ENCODE measurements at places on chromosomes 4 and X.
A peak's percentile ranks its signal among the peaks of the same experiment; 100 is the strongest.

GRCh38 chr4:169416997-169417396 lies 146.2 kb upstream of the SH3RF1 start:
- DNase-seq, result no peak

- no peak for DNase-seq
Observed at GRCh38 chrX:125005863-125006262, 313.8 kb upstream of the TEX13C start.

DNA sequence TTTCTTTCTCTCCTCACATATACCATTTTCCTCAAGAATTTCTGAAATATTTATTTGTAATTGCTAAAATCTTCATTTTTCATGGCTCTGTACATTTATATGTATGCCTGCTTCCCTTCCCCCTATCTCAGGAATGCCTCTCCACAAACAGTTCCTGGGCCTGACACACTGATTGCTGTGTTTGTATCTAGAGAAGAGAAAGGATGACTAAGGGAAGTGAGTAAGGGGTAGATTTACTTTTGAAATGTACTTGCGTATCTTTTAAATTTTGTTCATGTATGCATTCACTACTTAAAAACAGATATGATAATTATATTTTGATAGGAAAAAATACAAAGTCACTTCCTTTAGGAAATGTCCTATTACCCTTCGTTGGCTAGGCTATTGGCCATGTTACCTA lies 790.8 kb downstream of the PCDH18 start:
- DNase-seq, result no peak

GRCh38 chrX:8204169-8204935 lies 33.3 kb upstream of the VCX2 start:
- no peak for DNase-seq

- DNase-seq, result peak; percentile 61
Observed at GRCh38 chrX:136214551-136214950, 36.6 kb downstream of the MAP7D3 start.

DNA sequence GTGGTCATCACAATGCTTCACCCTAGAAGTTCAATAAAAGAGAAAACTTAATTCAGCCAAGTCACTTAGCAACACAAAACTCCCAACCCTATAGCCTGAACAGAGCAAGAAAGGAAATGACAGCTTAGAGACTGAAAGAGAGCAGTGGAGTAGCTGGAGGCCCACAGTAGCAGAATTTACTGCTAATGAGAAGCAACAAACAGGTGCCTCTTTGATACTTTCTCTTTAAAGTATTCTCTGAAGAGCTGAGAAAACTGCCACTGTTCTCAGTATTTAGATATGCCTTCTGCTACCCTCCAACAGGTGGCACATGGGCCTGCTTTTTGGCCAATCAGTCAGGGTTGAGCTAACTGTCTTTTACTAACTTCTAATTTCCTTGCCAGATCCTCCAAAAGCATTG lies 240.0 kb downstream of the GPC3 start:
- no peak for DNase-seq

DNA sequence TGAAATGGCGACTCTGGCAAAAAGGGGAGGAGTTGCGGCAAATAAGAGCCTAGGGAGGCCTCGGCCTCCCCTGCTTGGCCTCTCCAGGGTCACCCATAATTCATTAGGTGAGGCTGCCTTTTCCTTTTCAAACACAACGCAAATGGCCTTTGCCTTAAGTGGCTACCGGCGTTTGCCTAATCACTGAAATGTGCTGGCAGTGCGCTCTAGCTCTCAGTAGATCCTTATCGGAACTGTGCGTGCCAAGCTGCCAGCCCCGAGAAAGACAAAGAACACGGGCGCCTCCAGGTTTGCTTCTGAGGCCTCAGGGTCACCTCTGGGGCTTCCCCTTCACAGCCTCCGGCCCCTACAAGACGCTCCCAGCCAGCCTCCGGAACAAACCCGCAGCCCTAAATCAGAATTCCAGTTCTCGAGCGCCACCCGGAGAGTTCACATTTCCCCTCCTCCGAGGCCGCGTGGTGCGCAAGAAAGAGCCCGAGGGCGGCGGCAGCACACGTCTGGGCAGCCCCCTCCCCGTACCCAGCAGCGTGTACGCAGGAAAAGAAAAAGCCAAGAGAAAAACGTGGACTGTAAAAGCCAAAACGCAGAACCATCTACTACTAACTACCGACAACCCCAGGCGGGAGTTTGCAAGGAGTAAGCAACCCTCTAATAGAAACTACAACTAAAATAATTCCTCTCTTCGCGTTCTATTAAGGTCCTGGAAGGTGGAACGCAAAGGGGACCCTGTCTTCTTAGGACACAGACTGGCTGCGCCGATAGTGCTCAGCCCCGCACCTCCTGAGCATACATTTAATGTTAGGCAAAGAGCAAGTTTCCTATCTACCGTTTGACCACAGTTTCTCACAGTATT lies 76.5 kb upstream of the BCOR start:
- DNase-seq, result no peak

DNA sequence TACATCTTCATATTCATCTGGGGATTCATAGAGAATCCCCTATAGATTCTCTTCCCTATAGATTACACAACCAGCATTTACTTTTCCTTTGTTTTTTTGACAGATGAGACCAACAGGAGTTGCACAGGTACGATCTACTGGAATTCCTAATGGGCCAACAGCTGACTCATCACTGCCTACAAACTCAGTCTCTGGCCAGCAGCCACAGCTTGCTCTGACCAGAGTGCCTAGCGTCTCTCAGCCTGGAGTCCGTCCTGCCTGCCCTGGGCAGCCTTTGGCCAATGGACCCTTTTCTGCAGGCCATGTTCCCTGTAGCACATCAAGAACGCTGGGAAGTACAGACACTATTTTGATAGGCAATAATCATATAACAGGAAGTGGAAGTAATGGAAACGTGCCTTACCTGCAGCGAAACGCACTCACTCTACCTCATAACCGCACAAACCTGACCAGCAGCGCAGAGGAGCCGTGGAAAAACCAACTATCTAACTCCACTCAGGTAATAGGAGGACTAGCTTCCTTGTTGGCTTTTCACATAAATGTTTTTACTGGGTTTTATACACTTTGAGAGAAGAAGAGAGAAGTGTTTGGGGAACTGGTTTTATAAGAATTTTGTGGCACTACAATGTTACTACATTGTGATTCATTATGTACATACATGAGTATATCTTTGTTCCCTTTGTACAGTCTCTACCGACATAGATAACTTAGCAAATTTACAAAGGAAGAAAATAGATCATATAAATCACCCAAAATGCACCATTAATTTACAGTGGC lies 137.2 kb downstream of the DIPK2B start:
- no peak for DNase-seq
